ENCODE measurements at places on chromosomes 2 and 18.

GRCh38 chr2:29014331-29014730 is 33.2 kb downstream of the TOGARAM2 start:
- DNase-seq, result no peak

GRCh38 chr2:85548608-85548900 is 9.6 kb downstream of the MAT2A start:
- DNase-seq, result no peak

DNA sequence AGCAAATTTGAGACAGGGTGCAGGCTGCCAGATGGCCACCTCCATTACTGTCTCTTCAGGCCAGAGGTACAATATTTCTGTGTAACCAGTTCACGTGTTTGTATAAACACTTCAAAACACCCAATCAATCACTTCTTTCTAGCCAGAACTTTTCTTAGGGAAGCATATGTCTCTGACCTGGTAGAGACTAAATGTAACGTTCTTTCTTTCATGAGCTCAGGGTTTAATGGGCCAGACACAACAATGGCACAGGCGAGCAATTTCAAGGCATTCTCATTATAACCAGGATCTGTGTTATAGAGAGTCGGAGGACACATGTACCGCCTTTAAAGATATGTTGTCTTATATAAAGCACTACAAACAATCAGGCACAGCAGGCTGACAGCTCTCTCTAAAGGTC is 1846.4 kb upstream of the PIK3C3 start:
- DNase-seq, result no peak

DNA sequence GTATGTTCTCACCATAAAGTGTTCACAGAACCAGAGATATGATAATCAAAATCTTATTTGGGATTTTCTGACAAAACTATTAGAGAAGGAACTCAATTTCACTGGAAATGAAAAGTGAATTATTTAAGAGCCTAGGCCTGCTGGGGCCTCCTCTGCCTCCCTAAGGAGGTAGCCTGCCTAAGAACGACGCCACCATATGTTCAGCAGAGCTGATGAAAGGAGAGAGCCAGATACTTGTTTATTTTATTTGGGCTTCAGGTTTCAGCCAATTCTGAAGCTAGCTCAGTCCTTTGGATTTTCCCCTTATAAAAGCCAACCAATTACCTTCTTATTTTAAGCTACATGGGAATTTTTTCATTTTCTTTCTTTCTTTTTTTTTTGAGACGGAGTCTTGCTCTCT is 433.1 kb upstream of the MAP2 start:
- no peak for DNase-seq

GRCh38 chr2:18132697-18133096 is 254.2 kb downstream of the KCNS3 start:
- DNase-seq, result no peak

DNA sequence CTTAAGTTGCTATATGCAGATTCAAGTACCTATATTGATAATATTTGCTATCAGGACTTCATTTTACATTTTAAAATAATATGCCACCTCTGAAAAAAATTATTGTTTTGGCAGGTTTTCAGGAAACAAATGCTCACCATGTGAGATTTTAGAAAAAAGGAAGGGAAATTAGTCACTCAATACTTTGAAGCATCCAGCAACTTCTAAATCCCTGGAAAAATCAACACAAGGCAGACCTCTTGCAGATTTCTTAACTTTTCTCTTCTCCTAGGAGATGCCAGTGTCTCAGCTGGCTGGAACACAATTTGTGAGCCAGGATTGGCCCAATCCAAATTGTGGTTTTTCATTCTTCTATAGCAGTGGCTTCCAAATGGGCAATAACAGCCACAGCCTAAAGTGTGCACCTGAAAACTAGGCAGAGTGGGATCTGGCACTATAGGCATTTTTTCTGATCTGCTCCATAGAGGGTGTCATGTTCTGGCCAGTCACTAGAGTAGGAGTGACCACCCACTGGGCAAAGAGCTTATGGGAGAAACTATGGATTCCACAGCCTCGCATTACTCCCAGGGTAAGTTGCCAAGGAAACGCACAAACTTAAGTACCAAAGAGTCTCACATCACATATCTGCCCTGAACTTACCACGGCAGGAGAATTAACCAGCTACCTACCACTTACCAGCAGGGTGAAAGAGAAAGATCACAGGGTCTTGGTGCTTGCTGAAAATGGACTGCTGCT is 28.1 kb upstream of the THOC1 start:
- no peak for DNase-seq

- DNase-seq, result no peak
Observed at GRCh38 chr2:59529726-59530125, 1023.7 kb downstream of the BCL11A start.
